ENCODE measurements at places on chromosomes 5 and 9.
A peak's percentile ranks its signal among the peaks of the same experiment; 100 is the strongest.

DNA sequence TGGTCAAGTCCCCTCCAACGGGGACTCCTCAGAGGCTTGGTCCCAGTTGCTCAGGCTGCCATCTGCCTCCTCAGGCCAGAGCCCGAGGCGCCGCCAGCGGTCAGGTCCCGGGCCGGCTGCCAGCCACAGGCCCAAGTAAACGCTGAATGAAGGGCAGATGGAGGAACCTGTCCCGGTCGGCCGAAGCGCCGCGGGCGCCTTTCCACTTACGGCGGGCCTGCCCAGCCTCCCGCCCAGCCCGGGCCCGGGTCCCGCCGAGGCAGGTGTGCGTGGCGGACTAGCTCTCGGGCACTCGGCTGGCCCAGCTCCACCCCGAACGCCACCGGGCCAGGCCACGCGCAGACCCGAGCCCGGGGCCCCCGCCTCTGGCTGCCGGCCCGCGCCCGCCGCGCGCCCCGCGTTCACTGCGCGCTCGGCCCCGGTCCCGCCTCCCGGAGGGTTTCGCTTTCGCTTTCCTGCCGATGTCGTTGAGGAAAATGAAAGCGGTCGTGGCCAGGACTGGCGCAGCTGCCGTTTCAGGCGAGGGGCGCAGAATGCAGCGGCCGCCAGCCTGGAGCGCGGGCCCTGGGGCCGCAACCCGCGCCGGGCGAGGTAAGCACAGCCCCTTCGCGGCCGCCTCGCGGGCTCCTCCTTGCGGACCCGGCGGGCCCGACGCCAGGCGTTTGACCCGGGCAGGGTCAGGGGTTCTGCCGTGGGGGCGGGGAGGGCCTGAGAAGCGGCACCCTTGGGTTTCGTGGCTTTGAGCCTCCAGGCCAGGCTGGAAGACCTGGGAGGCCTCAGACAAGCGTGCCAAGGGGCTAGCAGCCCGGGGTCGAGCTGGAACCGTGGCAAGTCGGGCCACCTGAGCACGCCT is 41.2 kb downstream of the SLC22A5 start:
- DNase-seq, result peak; percentile 83

GRCh38 chr5:140324041-140324600 is 21.2 kb upstream of the PFDN1 start:
- no peak for DNase-seq

DNA sequence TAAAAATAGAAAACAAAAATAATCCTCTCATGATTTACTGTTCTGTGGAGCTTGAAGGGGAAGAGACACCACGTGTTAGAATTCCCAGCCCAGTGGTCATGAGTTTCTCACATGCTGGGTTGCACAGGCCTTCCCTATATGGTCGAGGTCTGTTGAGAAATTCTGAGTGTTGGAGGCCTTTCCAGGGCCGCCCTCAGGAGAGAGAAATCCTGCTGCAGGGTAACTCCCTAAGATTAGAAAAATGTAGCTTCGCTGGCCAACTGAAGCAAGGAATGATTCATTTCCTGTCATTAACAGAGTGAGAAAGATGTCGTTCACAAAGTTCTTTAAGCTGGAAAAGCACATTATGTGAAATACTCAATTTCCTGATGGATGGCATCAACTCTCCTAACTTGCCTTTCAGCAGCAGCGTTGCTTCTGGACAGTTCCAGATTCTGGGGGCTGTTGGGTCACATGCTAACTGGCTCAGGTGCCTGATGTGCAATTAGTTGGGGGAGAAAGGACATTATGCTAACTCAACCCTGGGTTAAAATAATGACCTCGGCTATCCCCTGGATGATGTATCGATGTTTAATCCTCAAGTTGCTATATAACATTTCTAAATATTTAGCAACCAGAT is 104.8 kb upstream of the CD180 start:
- DNase-seq, result no peak

DNA sequence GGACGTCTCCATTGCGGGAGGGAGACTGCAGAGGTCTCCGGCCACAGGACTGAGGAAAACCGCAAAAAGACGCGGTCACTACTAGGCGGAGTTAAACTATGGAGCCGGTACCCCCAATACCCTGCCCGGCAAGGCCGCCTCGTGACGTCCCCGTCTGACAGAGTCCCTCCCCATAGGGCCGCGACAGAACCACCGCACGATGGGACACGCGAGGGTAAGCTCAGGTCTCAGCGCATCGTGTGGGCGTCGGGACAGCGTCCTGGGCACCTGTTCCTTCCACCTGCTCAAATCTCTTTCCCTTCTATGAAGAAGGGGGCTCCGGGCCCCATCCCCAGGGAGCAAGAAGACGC is 35.2 kb upstream of the GLDC start:
- peak; percentile 49 for DNase-seq

DNA sequence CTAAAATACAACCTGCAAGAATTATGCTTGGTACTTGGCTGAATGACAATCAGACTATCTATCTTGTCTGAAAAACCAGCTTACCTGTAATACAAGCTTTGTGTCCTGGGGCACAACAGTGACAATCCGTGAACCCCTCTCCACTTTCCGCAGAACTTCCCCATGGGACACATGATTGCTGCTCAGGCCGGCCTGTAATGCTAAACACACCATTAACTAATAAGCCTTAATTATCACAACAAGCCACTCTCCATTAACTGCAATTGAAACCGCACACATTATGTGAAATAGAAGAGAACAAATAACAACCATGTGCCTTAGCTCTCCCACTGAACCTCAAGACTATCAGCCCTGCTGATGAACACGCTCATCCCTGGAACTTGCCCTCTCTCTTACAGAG is 33.7 kb downstream of the ELP1 start:
- DNase-seq, result no peak

DNA sequence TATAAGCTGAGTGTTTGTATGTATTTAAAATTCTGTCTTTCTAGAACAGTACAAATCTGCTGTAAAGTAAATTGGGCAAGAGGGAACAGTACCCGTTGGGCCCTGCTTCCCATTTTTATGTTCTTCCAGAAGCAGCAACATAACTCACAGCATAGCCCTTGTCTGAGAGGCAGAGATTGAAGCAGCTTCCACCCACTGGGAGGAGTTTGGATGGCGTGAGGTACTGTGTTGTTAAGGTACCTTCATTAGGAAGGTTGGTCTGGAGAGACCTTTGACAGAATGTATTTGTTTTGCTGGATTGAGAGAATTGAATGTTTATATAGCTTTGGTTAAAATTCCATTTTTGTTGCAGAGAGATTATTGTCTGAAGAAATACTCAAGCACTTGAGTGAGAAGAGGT is 24.8 kb downstream of the RAI14 start:
- no peak for DNase-seq

DNA sequence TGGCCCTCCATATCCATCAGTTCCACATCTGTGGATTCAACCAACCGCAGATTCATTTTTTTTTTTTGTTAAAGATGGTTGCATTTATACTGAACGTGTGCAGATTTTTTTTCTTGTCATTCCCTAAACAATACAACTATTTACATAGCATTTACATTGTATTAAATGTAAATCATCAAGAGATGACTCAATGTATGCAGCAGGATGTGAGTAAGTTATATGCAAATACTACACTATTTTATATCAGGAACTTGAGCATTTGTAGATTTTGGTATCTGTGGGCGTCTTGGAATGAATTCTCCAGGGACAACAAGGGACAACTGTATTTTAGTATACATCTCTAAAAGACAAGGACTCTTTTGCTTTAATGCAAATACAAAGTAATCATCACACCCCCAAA is 299.2 kb upstream of the ZNF608 start:
- DNase-seq, result no peak

GRCh38 chr5:100643473-100643872 is 108.3 kb downstream of the FAM174A start:
- no peak for DNase-seq

DNA sequence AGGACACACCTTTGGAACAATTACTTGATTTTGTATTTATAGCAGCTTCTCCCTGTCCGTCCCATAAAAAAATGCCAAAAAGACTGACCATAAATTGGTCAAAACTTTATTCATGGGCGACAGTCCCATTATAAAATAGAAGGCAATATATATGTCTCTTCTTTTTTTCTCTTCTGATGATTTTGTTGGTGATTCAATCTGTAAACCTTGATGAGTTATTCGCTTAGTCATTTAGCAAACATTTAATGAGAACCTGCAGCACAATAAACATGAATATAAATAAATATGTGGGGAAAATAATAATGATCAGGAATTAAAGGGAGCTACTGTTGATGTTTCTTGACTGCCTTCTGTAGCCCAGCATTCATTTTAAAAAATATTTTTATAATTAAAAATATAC is 356.4 kb upstream of the ACTBL2 start:
- DNase-seq, result no peak

DNA sequence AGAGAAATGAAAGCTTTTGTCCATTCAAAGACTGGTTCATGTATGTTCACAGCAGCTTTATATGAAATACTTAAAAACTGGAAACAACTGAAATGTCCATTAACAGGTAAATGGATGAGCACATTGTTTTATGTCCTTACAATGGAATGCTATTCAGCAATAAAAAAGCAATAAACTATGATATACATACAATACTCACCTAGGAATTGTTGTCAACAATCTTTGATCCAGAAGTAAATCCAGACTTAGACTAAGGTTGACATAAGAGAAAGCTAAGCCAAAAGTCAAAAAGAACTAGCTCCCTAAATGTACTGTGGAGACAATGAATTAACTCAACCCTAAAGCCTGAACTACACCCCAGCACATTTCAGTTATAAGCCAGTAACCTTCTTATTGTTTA is 54.9 kb downstream of the FBXL17 start:
- DNase-seq, result no peak
